ENCODE measurements at places on chromosomes 12 and 14. TPM values are rescaled to one million over a fixed set of nuclear protein-coding genes. Genes with fewer than 3 reads are reported as not detected.

GRCh38 chr12:132631666-132632065 is 13.1 kb downstream of the P2RX2 start:
- no peak for DNase-seq

DNA sequence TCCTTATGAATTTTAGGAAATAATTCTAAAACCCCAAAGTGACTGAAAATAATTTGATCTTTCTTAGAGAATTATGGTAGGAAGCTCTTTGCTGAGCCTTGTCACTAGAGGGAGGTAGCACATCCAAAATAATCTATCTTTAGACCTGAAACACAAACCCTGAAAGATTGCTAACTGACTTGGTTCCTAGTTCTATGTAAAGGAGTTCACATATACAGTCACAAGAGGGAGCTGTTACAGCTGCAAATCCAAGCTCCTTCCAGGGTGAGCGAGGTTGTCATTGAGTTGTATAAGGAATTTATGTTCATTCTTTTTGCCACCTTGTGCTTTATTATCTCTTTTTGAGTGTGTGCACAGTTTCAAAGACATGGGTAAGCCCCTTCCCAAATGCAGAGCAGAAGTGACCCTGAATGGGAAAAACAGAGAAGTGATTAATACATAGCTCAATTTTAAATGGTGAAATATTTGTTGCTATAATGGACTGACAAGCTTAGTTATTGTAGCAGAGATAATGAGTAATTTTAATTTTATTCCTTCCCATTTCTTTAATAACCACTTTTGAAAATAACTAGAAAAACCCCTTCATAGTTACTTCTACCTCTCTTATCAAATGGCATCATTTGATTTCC is 387.9 kb downstream of the DAD1 start:
- DNase-seq = no peak

DNA sequence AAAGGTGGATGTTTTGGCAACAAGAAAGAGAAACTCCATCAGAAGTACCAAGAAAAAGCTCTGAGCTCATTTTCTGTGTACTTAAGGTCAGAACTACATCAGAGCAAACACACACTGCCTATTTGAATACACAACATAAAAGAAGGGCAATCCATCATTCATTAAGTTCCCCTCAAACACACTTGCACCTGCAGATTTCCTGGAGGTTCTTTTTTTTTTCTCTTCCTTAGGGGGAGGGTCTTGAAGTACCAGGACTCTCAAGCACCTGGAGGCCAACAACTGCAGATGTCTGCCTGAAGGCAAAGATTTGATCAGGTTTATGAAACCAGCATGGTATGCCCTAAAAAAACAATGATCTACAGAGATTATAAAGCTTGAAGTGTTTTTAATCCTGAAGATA is 26.1 kb upstream of the PTHLH start:
- no peak for DNase-seq

GRCh38 chr14:34964977-34965764 is 17.6 kb upstream of the SRP54 start:
- no peak for DNase-seq

DNA sequence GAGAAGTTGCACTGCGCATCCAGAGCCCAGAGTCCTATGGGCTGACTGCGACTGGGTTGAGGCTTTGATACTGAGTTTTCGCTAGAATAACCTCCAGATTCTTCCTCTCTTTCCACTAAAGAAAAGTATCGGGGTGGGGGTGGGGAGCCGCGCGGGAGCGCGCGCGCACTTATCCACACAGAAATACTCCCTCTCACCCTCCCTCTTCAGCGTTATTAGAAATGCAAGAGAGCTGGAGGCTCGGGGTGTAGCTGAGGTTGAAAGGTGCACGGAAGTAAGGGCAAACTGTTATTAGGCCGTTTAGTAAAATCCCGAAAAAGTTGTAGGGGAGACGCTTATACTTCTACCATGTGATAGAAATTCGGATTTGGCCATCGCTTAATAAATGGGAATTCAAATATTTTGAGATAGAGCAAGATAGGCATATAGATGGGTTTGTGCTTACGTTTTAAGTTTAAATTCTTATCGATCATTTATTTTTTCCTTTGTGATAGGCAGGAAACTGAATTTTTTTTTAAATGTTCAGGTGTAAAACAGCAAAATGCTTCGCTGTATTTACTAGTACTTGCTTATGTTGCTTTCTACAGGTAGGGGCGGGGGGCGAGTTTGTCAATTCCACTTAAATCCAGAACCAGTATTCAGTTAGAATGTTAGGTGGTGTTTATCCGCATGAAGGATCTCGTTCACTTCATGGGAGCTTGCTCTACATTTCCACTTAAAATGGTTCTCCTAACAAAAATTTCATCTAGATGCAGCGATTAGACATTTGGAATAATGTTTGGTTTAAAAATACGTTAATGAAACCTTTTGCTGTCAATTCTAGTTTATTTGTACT is 1.1 kb downstream of the ARHGAP5 start:
- DNase-seq = peak; percentile 29

DNA sequence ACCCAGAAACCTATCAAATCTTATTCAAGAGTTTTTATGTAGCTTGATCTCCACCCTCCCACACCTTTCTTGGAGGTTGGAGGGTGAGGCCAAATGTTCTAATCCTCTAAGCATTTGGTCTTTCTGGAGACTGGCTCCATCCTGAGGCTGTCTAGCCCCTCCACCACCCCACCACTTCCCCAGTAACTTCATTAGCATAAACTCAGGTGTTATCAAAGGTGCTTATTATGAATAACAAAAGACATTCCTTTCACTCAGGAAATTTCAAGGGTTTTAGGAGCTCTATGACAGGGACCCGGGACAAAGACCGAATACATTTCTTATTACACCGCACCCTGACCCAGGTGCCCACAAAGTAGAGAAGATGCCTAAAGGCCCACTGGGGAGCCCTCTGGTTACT is 2.8 kb upstream of the TMEM229B start:
- DNase-seq = no peak

GRCh38 chr12:120708651-120709050 is 1.6 kb upstream of the UNC119B start:
- DNase-seq = no peak

DNA sequence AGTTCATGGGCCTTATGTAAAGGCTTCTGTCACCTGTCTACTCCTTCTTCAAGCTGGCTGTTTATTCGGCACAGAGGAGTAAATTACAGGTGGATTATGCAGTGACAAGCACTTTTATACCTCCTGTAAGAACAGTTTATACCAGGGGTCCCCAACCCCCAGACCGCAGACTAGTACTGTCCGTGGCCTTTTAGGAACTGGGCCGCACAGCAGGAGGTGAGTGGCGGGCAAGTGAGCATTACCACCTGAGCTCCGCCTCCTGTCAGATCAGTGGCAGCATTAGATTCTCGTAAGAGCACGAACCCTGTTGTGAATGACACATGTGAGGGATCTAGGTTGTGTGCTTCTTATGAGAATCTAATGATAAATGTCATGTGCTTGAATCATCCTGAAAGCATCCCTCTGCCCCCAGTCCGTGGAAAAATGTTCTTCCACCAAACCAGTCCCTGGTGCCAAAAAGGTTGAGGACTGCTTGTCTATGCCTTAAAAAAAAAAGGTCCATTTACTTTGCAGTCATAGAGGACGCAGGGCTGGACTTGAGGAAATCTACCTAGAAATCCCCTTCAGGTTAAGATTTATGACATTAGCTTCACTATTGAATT is 78.8 kb downstream of the ETV6 start:
- no peak for DNase-seq

- no peak for DNase-seq
Observed at GRCh38 chr14:39946807-39947206, 514.6 kb upstream of the FBXO33 start.

DNA sequence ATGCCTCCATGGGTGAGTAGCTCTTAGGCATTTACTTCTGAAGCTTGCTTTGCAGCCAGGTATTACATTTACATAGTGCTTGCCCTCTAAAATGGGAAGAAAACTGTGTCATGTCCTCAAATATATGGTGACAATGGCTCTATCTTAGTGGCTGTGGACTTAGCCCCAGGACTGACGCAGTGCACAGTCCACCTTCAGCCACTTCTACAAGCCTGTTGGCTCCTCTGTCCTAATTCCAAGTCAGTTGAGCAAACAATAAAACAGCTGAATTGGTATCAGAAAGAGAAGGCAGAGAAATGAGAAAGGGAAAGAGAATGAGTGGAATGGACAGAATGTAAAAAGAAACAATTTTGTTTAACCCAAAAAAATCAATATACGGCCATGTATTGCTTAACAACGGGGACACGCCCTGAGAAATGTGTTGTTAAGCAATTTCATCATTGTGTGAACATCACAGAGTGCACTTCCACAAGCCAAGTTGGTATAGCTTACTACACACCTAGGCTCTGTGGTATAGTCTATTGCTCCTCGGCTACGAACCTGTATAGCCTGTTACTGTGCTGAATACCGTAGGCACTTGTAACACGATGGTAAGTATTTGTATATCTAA is 93.5 kb downstream of the GRIN2B start:
- no peak for DNase-seq

DNA sequence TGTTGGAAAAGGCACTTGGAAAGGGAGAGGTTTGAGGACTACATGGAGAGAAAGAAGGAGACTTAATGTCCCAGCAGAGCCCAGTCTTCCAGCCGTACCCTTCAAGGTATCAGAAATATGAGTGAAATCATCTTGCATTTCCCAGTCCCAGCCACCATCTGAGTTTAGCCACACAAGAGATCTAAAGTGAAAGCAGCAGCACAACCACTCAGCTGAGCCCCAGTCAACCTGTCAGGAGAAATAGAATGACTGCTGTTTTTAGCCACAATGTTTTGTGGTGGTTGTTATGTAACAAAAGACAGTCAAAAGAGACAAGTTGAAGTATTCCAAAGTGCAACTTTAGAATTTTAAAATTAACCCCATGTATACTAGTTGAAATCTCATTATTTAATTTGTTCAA is 28.0 kb downstream of the DERA start:
- DNase-seq = no peak

DNA sequence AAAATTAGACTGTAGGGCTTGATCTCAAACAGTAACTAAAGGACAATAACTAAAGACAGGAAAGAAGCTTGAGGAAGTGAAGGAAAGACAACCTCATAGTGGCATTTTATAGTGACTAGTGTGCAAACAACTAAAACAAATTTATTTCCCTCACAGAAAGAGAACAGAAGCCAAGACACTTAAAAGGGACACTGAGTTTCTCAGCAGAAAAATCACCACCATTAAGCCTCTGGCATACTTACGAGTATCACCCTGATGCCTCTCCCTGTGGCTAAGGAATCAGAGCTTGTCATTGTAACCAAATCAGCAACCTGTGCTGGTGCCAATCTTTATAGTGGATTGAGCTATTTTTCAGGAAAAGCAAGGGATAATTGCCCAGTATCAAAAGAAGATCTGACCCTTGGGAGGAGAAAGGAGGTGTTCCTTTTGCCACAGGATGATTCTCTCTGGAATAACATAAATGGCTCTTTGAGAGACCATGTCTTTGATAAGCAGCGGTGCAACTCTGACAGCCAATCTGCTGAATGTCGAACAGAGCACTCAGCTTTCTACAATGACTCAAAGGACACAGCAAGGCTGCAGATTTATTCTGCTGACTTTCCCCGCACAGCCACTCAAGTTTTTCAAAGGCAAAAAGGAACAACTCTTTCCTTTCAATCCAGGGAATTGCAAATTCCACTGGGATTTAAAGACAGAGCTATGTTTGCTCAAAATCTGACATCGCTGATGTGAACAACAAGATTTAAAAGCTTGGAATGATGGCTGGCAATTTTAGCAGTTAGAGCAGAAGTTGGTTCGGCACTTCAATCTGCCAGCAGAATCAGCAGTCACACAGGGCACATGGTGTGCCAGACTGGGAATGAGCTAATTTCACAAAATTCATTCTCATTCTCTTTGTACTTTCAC is 34.6 kb downstream of the ATF7 start:
- no peak for DNase-seq

DNA sequence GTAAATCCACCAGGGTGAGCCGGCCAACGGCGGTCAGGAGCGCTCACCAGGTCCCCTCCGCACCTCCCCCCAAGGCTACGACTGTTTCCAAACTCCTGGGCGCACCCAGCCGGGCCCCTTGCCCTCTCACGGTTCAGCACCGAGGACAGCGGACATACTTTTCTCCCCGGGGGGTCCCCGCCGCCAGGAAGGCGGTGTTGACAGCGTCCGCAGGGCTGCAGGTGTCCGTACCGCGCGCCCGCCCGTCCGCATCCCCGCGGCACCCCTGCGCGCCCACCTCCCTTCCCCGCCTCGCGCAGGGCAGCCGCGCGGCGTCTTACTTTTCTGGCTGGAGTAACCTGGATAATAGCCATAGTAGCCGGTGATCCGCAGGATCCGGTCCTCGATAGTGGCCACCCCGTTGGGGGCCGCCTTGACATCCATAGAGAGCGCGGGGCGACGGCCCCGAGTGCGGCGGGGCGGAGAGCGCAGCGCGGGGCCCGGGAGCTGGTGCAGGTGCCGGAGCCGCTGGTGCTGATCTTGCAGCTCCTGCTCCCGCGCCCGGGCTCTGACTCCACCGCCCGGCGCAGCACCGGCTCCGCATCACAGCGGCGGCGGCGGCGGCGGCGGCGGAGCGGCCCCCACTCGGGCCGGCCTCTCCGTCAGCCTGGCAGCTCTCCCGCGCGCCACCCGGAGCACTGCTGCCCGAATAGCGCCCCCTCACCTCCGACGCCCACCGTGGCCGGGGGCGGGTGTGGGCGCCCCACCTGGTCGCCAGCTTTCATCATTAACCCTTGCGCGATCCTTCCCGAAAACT is at the start of gene SLC35F4:
TSS of gene SLC35F4 (minus strand) at position 690 of the 796 bp plus-strand sequence.
- DNase-seq = no peak

DNA sequence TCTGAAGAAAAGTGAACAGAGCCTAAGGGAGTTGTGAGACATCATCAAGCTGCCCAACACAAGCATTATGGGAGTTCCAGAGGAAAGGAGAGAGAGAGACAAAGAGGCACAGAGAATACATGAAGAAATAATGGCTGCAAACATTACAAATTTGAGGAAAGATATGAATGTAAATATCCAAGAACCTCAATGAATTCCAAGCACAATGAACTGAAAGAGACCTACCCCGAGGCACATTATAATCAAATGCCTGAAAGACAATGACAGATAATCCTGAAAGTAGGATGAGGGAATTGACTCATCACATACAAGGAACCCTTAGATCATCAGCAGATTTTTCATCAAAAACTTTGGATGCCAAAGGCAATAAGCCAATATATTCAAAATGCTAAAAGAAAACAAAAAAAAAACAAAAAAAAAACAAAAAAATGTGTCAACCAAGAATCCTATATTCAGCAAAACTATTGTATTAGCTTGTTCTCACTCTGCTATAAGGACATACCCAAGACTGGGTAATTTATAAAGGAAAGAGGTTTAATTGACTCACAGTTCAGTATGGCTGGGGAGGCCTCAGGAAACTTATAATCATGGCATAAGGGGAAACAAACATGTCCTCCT is 37.8 kb downstream of the BCL2L14 start:
- DNase-seq = no peak

GRCh38 chr12:94640134-94640928 is 10.0 kb downstream of the TMCC3 start:
- peak; percentile 73 for DNase-seq

Gene KLRC4
- not detected for total RNA-seq

Gene SYNDIG1L
- total RNA-seq = not detected

Gene HOXC10
- total RNA-seq = not detected

Gene CPNE6
- not detected for total RNA-seq

Data from activated CD4-positive, alpha-beta memory T cell treated with anti-CD3 and anti-CD28 coated beads, Interleukin-2, amount 10 ng/mL, durations not matched to agents 7 days and 5 days (primary cell).